ENCODE measurements at places on chromosomes 1 and 21. TPM values are rescaled to one million over a fixed set of nuclear protein-coding genes. Genes with fewer than 3 reads are reported as not detected.

DNA sequence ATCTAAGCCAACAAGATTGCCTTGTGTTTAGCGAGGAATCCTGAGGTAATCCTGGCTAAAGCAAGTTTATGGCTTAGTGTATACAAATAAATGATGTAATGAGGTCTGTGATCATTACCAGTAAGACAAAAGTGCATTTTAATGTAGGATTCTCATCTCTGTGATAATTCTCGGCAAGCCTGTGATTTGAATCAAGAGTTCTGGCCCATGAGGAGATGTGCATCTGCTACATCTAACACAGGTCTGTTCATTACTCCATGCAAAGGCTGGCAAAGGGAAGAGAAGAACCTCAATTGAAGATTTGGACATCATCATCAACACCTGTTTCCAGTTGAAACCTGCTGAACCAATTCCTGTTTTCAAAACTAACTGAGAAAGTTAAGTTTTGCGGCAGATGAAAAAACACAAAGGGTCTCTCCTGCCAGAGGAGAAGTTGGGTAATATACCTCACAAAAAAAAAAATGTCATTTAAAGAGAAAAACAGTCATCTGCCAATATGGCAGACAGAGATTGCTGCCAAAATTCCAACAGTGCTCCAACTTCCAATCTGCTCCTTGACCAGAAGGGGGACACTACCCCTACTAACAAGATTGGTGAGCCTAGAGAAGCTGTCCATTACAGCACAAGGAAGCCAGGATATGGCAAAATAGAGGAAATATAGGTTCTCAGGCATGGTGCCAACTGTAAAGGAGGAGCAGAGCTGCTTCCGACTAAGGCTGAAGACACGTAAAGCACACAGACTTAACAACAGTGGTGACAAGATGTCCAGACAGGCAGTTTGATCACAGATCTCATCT, 453.7 kb downstream of the TTLL7 start:
- DNase-seq = no peak

TIE1 gene
- total RNA-seq = 17.1 TPM

INSRR gene
- total RNA-seq = not detected

SERPINC1 gene
- not detected for total RNA-seq
